ENCODE measurements at places on chromosomes 1 and 21.

DNA sequence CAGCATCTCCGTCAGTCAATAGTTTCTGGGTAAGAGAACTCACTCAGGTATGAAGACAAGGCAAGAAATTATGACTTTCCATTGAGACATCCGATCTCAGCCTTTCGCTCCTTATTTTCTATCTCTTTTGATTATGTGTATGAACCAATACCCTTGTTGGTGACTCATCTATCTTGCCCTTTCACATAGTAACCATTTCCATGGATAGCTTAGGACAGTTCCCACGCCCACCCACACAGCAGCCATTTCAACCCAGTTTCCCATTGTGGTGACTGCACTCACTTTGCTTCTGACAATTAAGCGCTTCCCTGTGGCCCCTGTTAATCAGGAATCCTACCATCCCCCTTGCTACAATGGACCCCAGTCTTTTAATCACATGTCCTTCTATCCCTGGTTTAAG lies 210.6 kb upstream of the ADGRL2 start:
- DNase-seq: peak; percentile 8

- no peak for DNase-seq
These were observed 17.7 kb downstream of the MECR start for GRCh38 chr1:29213055-29213454.

DNA sequence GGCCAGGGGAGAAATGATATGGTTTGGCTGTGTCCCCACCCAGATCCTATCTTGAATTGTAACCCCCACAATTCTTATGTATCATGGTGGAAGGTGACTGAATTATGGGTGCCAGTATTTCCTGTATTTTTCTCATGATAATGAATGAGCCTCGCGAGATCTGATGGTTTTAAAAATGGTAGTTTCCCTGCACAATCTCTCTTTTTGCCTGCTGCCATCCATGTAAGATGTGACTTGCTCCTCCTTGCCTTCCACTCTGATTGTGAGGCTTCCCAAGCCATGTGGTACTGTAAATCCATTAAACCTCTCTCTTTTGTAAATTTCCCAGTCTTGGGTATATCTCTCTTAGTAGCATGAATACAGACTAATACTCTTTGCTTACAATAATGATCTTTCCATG lies 1453.9 kb upstream of the B3GALT2 start:
- no peak for DNase-seq

DNA sequence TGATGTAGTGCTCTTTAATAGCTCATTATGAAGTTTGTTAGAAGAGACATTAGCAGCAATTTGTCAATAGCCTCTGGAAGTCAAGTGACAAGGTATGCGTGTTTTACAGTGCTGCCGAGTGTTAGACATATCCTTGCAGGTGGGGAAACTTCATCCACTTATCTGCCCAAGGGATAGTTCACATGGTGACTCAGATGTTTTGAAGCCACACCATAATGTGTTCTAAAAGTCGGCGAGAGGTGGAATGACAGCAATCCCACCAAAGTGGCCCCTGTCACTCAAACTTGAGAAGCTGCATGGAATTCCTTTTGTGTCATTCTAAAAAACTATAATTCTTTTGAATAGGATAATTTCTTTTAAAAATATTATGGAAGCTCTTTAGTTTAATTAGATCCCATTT lies 98.1 kb downstream of the RUNX1 start:
- DNase-seq: no peak

- no peak for DNase-seq
These were observed 2.9 kb upstream of the RBBP5 start for GRCh38 chr1:205124726-205125125.

GRCh38 chr1:2200308-2200943 lies 5.9 kb upstream of the FAAP20 start:
- no peak for DNase-seq

DNA sequence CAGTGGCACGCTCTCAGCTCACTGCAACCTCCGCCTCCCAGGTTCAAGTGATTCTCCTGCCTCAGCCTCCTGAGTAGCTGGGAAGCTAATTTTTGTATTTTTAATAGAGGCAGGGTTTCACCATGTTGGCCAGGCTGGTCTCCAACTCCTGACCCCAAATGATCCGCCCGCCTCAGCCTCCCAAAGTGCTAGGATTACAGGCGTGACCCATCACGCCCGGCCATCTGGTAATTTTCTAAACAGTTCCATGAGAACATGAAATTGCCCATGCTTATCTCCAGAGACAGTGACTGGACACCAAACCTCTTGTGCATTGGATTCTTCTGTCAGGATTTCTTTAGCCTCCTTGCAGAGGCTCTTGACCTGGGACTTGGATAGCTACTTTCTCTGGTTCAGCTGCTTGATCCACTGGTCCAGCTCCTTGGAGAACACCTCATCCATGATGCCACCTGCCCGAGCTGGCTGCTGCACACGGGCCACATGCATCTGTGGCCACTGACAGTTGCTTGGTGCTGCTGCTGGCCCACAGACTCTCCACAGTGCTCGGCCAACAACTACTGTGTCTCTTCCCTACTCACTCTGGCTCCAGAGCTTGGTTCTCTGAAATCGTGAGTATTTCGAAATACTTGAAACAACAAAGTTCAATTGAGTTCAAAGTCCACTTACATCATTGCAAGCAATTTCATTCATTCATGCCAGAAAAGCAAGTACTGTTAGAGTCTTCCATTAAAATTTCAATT lies 40.0 kb upstream of the CTPS1 start:
- DNase-seq: no peak

- no peak for DNase-seq
These were observed 174.2 kb downstream of the TNR start for GRCh38 chr1:175569117-175569743.

- DNase-seq: no peak
These were observed 67.2 kb upstream of the SCAF4 start for GRCh38 chr21:31798842-31799704.

DNA sequence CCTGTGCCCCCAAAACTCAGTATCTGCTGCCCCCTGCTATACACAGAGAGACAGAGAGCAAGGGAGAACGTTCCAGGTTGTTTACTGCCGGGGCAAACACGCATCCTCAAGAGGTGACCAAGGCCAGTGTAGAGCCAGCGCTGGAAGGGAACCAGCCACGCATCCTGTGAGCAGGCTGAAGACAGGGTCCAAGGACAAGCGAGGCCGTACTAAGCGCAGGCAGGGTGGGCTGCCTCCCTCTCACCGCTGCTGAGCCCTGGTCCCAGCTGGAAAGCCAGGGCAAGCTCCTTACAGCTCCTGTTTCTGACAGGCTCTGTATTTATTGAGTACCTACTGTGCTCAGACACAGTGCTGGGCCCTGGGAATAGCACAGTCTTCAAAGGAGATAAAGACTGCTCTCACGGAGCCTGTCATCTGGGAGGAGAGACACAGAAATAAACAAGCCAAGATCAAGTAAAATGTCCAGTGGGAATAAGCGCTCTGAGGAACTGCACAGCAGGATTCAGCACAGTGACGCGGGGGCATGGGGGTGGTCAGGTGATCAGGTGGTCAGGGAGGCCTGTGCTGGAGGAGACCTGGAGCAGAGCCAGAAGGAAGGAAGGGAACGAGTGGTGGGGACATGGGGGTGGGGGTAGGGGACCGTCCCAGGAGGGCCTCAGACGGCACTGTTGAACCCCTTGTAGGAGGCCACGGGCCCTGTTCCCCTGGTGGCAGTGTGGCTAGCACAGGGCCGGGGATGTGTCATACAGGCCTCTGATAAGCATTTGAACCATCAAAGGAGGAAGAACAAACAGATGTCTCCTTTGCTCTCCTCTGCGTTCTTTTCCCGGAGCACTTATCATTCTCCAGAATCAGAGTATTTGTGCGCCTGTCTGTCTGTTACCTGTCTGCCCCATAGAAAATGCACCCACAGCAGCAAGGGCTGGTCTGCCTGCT lies 37.8 kb upstream of the EFHD2 start:
- no peak for DNase-seq

GRCh38 chr21:37475186-37475868 lies 108.8 kb downstream of the DYRK1A start:
- no peak for DNase-seq

- no peak for DNase-seq
These were observed 227.6 kb upstream of the C1orf174 start for GRCh38 chr1:4127592-4128140.

- DNase-seq: no peak
These were observed 31.3 kb downstream of the PTGFRN start for GRCh38 chr1:116940814-116941599.

GRCh38 chr1:186244825-186245224 lies 130.2 kb downstream of the TPR start:
- DNase-seq: no peak

DNA sequence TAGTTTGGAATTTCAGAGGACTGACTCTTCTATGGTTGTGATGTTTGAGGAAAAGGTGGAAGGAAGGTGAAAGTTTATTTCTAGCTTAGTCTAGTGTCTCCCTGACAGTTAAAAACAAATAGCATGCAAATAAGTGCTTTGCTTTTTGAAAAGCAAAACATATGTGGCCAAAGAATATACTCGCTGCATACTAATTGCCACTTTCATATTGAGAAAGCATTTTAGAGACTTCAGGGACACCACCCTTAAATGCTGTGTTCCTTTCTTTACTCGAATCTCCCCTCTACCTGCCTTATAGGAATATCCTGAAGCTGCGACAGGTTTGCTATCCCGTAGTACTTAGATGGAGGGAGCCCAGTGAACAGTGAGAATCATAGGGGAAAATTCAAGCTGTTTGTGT lies 23.2 kb downstream of the GLUL start:
- no peak for DNase-seq

DNA sequence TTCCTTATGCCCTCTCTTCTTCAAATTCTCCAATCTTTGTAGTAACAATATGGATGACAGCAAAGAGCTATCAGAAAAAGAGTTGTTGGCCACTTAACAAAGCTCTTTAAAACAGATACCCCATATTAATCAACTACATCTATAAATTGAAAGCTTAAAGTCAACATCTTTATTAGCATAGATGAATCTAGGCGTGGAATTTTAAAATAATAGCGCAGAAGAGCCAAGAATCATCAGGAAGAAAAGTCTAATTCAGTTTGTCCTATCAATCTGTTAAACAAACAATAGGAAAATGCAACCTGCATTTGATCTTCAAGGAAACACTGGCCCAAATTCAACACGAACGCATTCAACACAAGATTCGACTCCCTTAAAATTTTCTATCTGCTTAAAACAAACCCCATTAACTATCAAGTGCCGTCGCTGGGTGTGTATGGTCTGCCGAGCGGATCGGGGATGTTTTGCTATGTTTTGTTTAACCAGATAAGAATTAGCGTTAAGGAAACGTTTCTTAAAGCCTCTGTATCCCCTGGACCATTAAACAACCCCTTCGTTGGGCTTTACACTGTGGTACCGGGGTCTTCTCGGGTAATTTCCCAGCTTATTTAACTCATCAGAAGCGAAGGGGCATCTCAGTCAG lies 1.0 kb downstream of the LYST start:
- no peak for DNase-seq
